Endothelial cell (in vitro differentiated cells): ENCODE measurements at places on chromosomes 6 and 20.
A peak's percentile ranks its signal among the peaks of the same experiment; 100 is the strongest.

DNA sequence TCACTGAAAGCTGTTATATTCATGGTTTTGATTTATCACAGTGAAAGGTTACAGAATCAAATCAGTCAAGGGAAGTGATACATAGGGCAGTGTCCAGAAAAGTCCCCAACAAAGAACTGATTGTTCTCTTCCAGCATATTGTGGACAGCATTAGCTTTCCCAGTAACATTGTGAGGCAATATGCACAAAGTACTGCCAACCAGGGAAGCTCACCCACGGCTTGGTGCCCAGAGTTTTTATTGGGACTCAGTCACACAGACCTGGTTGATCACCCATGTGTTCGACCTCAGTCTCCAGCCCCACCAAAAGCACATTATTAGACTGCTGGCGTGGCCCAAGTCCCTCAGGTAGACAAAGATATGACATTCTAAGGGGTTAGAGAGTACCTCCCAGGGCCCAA, 76.0 kb downstream of the LCA5 start:
- H3K4me3 ChIP-seq, result no peak overlapping the region
- H3K27ac ChIP-seq, result no peak overlapping the region
- H3K4me1 ChIP-seq, result no peaks in the 10 kb centered on the region
- DNase-seq, result no peak
- H3K27me3 ChIP-seq, result no peaks in the 10 kb centered on the region

DNA sequence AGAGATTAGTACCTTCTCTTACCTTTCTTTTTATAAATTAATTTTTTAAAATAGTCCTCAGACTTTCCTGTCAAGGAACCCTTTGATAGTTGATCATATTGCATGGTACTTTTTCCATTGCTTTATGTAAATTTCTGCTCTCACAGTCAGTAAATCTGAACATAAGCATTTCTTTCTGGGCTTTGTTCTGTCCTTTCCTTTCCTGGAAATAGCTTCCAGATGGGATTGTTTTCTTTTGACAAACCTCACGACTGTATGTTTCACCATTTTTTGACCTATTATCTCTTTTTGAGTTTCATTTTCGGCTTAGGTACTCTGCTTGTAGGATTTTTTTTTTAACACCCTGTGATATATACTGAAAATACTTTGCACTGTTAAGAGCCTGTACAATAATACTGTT, 32.6 kb downstream of the UTRN start:
- DNase-seq, result no peak
- H3K27ac ChIP-seq, result peak overlapping the region; percentile 78
- peaks cover 4% of the 10 kb centered on the region for H3K36me3 ChIP-seq
- peaks cover under 1% of the 10 kb centered on the region for H3K27me3 ChIP-seq
- peaks cover 42% of the 10 kb centered on the region for H3K4me1 ChIP-seq
- H3K4me3 ChIP-seq, result no peak overlapping the region

DNA sequence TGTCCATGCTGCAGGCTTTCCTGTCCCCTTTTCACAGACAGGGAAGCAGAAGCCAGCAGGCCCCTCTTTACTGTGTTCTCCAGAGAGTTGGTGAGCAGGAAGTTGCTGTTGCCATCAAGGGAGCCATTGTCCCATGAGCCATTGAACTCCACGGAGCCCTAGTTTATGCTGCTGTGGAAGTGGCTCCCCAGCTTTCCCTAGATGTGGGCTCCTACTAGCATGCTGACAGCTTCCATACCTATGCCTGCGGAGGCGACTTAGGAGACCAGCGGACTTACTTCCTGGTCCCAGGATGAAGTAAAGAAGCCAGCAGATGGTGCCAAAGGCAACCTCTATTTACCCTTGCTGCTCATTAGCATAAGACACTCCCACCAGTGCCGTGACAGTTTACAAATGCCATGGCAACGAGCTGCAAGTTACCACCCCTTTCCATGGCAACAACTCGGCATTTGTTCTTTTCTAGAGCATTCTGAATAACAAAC, 30.8 kb upstream of the FKBP1A start:
- no peak overlapping the region for H3K27ac ChIP-seq
- peaks cover 34% of the 10 kb centered on the region for H3K4me1 ChIP-seq

GRCh38 chr6:168901076-168901475, 352.6 kb downstream of the THBS2 start:
- H3K4me3 ChIP-seq, result no peak overlapping the region
- H3K4me1 ChIP-seq, result peaks cover 4% of the 10 kb centered on the region
- H3K27me3 ChIP-seq, result peaks cover 4% of the 10 kb centered on the region

GRCh38 chr6:5007531-5007930, 3.7 kb upstream of the RPP40 start:
- no peak for DNase-seq
- no peak overlapping the region for H3K27ac ChIP-seq
- no peaks in the 10 kb centered on the region for H3K36me3 ChIP-seq
- peaks cover 1% of the 10 kb centered on the region for H3K27me3 ChIP-seq
- peaks cover 4% of the 10 kb centered on the region for H3K4me1 ChIP-seq
- H3K4me3 ChIP-seq, result no peak overlapping the region

GRCh38 chr20:22914291-22914690, 120.8 kb upstream of the SSTR4 start:
- no peaks in the 10 kb centered on the region for H3K36me3 ChIP-seq
- no peaks in the 10 kb centered on the region for H3K27me3 ChIP-seq
- no peak overlapping the region for H3K27ac ChIP-seq
- no peaks in the 10 kb centered on the region for H3K4me1 ChIP-seq

- no peaks in the 10 kb centered on the region for H3K36me3 ChIP-seq
- no peak for DNase-seq
- no peak overlapping the region for H3K4me3 ChIP-seq
Measured at GRCh38 chr6:163720460-163721235, 306.1 kb downstream of the QKI start.

- DNase-seq, result no peak
- peaks cover 8% of the 10 kb centered on the region for H3K4me1 ChIP-seq
- no peak overlapping the region for H3K4me3 ChIP-seq
Measured at GRCh38 chr20:967796-968742, 34.0 kb downstream of the RSPO4 start.
